A549 treated with CpdA at 1 μM for 4 hours (cell line): ENCODE measurements at places on chromosomes 6 and 20. TPM values are rescaled to one million over a fixed set of nuclear protein-coding genes. Genes with fewer than 3 reads are reported as not detected.

Gene SLC22A3
- total RNA-seq = 33.6 to 41.1 TPM (median 38.2 TPM) in 5 replicates

Gene PTK6
- 2.2 to 3.0 TPM (median 2.4 TPM) in 5 replicates for total RNA-seq

Gene SCUBE3
- 0.05 to 0.12 TPM (median 0.07 TPM) in 5 replicates for total RNA-seq

Gene PCK1
- 0.05 TPM in 1 of 5 replicates, not detected in the others for total RNA-seq

Gene CDK19
- 3.7 to 5.3 TPM (median 4.7 TPM) in 5 replicates for total RNA-seq

Gene TP53TG5
- not detected in 5 replicates for total RNA-seq

Gene STX11
- 1.8 to 2.2 TPM (median 2.0 TPM) in 5 replicates for total RNA-seq

Gene TCF21
- total RNA-seq = 0.03 to 0.07 TPM (median 0.06 TPM) in 4 of 5 replicates, not detected in the other

Gene TMEM30A
- total RNA-seq = 36.8 to 48.2 TPM (median 43.4 TPM) in 5 replicates

Gene TRIM31
- 1.2 to 2.1 TPM (median 2.1 TPM) in 5 replicates for total RNA-seq

Gene PRPH2
- not detected in 5 replicates for total RNA-seq
